ENCODE measurements at places on chromosomes 6 and 20. TPM values are rescaled to one million over a fixed set of nuclear protein-coding genes. Genes with fewer than 3 reads are reported as not detected.

DNA sequence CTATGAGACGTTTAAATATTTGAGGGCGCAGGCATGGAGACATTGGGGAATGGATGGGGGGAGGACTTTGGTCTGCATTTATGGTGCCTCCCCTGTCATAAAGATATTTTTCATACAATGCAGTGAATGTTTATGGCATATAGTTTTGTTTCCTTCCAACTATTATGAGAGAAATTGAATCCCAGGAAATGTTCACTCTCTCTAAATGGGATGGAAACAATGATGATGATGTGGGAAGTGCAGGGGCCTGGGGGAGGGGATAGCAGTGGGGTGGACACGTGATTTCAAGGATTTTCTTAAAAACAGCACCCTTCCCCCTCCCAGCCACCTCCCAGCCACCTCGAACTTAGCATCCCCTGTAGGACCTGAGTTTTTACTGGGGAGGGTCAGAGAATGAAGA lies 69.9 kb downstream of the TOX2 start:
- DNase-seq, result no peak

DNA sequence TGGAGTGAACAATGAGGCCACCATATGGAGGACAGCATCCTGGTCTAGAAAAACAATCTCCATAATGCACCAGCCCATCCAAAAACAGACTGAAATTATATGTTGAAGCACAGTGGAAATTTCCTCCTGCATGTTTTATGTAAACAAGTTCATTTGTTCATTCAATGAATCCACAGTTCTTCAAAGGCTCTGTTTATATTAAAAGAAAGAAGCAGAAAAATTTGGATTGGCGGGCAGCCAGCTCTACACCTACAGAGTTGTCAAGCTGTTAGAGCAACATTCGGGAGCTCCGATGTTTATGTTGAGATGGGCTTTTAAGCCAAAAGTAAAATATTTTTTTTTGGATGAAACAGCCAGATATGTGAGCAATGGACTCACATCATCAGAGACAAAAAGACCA lies 395.3 kb upstream of the SULF2 start:
- DNase-seq, result no peak

OR2B6 gene
- total RNA-seq, result not detected

DNA sequence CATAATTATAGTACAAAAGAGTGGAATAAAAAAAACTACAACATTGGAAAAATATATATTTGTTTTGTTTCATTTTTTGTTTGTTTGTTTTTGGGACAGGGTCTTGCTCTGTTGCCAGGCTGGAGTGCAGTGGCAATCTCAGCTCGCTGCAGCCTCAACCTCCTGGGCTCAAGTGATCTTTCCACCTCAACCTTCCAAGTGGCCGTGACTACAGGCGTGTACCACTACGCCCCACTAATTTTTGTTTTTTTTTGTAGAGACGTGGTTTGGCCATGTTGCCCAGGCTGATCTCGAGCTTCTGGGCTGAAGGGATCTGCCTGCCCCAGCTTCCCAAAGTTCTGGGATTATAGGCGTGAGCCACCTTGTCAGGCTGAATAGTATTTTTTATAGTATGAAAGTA lies 41.4 kb upstream of the SH3BGRL2 start:
- DNase-seq, result no peak

DNA sequence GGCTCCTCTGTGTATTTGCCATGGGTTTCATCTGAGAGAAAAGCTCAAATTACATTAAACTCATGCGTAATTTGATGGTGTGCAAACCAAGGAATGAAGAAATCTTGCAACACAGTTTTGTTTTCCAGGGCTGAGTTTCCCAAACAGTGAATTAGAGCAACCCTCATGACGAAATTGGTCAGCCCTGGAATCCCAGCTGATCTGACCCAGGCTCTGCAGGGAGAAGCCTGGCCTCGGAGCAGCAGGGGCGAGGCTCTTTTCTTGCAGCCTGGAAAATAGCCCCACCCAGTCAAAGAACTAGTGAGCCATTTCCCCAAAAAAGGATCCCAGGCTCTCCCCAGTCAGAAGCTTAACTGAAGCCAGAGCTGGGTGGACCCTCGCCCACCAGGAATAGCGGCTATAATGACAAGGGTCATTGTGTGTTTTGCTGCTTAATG lies 107.3 kb upstream of the SNX9 start:
- no peak for DNase-seq

KCNK5 gene
- 2.7 TPM for total RNA-seq

DNA sequence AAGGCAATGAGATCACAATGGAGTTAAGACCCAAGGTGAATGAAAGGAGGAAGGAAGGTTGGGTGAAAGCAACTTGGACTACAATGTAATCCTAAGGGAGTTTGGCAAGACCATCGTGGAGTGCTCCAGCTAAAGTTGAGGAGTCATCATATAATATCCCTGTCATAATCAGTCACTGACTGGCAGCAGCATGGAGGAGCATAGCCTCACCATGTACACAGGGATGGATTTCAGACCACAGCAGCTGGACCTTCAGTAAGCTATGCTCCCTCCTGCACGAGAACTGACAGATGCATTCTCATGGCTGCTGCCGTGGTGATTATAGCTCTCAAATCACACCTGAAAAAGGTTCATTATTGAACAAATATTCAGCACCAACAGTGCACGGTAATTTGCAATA lies 43.0 kb downstream of the GOPC start:
- DNase-seq, result no peak

DNA sequence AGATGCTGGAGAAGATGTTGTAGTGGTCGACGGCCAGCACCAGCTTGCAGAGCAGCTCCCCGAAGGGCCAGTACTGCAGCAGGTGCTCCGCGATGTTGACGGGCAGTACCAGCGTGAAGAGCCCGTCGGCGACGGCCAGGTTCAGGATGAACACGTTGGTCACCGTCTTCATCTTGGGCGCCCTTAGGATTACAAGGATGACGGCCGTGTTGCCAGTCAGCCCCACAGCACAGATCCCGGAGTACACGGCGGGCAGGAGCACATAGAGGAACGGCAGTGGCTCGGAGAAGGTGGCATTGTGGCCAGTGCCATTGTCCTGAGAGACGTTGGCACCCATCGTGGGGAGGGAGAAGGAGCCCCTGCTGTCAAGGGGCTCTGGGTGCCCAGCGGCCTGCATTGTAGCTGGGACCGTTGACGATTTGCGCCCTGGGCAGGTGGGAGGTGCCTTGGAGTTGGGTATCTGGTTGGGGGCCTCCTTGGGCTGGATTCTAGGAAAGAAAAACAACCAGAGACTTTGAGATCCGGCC lies 867 bp downstream of the NPBWR2 start:
- DNase-seq, result no peak

- DNase-seq, result no peak
Measured at GRCh38 chr6:73560182-73560732, 39.4 kb upstream of the EEF1A1 start.

DNA sequence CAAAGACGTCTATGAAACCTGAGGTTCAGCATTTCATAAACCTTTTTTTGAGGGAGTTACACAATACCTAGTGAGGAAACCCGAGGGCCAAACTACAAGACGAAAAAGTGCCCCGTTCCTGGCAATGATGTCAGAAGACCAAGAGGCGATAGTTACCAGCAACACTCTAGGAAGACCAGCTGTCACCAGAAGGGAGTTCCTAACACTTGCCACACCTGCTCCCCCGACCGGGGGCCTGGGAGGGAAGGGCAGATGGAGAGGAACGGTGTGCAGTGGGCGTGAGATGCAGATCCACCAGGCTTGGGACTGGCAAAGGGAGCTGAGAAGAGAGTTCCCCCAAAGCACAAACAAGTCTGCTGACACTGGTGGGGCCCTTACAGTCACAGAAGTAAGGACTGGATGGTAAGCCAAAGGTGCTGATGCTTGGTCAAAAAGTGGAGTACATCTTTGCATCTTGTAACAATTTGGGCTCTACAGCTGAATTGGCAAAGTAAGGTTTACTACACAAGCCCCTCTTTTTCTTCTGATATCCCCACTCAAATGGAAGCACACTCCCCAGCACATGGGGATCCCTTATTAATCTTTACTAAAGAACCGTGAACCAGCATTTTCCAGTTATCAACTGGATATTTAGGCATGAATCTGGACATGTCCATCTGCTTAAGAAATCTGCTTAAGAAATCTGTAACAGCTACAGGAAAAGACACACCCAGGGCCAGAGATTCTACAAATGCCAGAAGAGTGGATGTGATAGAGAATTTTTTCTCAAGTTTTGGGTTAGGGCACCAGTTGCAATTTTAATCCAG lies 38.5 kb downstream of the PANK2 start:
- no peak for DNase-seq

GRIK2 gene
- total RNA-seq, result 15.7 TPM

GRCh38 chr20:32583581-32584070 lies 1.5 kb downstream of the NOL4L start:
- DNase-seq, result no peak

DNA sequence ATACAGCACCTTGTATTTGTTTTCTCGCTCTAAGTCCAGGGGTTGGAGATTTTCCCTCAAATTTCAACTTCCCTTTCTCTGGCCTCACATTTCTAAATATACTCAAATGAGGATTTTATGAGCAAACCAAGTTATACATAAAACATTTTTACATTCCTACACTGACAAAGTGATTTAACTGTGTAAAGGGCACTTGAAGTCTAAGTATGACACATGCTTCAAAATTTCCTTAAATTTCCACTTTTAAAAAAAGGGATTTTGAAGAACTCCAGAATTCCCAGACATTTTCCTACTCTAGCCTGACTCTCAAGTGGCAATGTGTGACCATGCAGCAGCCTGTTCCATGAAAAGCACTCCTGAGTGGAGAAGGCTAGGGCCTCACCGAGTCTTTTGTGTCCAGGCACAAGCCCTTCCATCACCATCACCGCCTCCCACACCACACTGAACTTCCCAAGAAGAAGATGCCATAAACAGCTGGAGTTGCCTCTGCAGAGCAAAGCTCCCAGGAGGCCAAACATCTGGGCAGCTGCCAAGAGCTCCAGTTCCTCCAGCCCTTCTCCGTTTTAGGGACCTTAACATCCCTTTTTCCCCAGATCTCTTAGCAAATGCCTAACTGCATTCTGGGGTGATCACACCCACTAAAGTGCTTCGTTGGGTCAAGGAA lies 68.9 kb downstream of the NCR2 start:
- DNase-seq, result no peak

DNA sequence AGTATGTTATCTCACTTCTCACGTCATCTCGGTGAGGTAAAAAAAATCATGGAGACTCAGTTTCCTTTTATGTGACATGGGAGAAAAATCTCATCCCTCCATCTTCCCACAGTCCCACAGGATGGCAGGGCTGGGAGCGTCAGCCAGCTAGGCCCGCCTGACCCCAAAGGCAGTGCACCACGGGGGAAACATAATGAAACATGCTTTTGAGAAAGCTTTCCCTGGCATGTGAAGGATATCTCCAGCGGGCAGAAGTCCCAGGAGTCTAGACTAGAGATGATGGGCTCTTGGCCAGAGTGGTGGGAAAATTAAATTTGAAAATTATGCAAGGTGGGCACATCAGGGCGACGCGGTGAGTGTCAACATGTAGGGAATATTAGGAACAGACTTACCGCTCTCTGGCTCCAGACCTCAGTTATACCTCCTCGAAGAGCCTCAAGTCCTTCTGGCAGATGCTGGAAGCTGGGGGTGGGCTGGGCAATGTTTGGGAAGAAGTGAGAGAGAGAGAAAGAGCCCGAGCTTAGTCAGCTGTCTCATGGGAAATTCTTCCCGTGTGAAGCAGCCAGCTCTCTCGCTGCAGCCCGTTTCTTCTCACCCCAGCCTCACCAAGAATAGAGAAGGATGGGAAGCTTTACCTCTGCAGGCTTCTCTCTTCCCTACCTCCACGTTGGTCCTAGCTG lies 52.3 kb downstream of the MOCS1 start:
- no peak for DNase-seq

DNA sequence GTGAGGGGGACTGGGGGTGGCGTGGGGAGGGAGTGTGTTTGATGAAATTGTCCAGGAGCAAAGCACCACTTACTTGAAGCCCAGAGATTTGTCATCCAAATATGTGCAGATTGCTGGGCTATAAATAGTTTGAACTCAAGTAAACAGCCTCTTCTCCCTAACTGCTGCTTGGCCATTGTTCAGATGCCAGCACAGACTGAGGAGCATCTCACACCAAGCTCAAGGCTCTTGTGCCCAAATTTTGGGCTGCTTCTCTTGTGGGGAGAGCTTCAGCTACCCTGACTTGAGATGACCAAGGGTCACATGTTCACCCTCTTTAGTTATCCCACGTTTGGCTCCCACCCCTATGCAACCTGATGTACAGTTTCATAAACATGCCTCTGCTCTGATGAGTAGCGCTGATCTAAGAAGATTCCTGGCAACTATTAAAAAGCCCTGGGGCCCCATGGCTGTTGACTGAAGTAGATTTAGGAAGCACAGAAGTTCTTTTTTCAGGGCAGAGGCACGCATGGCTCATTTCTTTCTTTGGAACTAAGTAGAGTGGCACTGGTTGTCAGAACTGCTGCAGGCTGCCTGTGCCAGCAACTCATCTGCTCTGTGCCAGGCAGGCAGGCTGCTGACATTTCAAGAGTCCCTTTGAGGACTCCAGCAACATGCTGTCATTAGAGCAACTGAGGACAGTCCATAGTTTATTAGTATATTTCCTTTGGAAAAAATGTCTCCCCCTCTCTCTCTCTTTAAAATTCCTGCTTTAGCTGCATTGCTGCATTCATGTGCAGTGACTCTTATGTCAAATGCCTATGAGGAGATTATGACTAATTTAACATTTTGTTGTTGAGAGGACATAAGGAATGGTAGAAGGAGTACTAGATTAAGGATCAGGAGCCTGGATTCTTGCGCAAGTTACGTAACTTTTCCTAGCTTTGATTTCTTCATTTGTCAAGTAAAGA lies 9.6 kb upstream of the PKIG start:
- peak; percentile 50 for DNase-seq

ELOVL5 gene
- 353 TPM for total RNA-seq

CCR6 gene
- total RNA-seq, result not detected

DNA sequence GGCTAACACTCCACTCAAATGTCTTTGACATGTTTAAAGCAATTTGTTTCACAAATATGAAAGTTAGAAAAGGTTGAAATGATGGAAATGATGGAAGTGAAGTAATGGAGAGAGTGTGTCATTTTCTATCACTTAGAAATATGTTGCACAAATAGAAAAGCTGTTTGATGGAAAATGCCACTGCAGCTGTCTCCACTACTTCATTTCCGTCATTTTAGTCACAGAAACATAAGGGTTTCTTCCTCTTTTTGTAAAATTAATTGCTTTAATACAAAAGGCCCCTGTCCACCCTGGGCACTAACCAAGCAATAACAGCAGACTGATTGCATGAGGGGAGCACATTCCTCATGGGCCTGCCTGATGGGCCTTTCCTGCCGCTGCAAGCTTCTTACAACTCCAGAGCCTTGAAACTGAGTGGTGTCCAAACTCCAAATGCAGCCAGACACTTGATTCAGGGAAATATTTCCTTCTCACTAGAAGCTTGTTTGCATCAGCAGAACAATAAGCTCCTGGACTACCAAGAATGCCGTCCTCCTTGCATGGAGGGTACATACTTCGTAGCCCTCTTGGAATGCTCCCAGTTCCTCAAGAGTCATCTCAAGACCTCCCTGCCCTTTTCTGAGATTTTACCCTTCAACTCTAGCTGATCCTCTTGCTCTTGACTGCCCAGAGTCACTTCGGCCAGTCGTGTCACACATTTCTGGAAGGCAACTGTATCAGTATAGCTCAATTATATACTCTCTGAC lies 36.1 kb downstream of the F13A1 start:
- no peak for DNase-seq
